ENCODE measurements at places on chromosomes 11 and 22. TPM values are rescaled to one million over a fixed set of nuclear protein-coding genes. Genes with fewer than 3 reads are reported as not detected.

The RBM7 gene
- total RNA-seq: 20.2 TPM

The FADD gene
- 19.6 TPM for total RNA-seq

The MMP13 gene
- total RNA-seq: not detected

The ACAT1 gene
- 27.7 TPM for total RNA-seq

The LMNTD2 gene
- 3.0 TPM for total RNA-seq

The RAG1 gene
- total RNA-seq: 0.12 TPM

The DSCAML1 gene
- not detected for total RNA-seq

The OAF gene
- total RNA-seq: 9.0 TPM

The NCAM1 gene
- 0.60 TPM for total RNA-seq

The MS4A6E gene
- not detected for total RNA-seq

The MAP6 gene
- 0.32 TPM for total RNA-seq

The NPTXR gene
- total RNA-seq: 0.44 TPM

The MIAT gene
- 1.1 TPM for total RNA-seq

The C11orf16 gene
- not detected for total RNA-seq

The KCNE3 gene
- total RNA-seq: 2.5 TPM

GRCh38 chr11:3137486-3138177 is 27.5 kb downstream of the OSBPL5 start:
- ATAC-seq: no peak

- ATAC-seq: peak; percentile 21
Measured at GRCh38 chr11:95241681-95242081, 10.7 kb upstream of the SESN3 start.

GRCh38 chr22:46546466-46547178 is 9.2 kb upstream of the CELSR1 start:
- peak; percentile 3 for ATAC-seq

DNA sequence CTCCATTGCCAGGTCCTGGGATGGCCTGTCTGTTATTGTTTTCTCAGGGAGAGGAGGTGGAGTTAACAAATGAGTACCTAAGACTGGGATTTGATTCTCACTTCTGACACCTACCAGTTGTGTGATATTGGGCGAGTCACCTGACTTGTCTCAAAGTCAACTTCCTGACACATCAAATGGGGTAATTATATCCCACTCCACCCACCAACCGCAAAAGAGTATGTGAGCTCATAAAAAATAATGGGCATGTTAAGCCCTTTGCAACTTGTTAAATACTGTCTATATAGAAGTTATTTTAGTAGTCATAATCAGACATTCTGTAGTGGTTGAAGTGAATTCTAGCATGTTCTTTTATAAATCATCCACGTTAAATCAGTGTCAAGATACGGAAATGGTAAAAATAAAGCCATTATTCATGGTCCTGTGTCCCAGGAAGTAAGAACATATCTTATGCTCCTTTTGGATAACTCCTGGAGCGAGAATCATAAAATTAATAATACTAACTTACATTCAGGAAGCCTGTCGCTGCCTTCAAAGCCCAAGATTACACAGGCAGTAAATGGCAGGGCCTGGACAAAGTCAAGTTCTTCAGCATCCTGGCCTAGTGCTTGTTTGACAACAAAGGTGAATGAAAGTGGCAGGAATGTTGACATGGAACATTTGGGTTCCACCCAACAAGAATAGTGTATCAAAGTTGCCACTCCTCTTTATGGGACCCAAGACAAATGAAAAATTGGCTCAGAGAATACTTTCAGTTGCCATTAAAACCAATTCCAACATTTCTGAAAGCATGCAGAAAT is 54.3 kb downstream of the SYTL2 start:
- no peak for ATAC-seq

GRCh38 chr11:416757-417621 is 2.2 kb upstream of the SIGIRR start:
- ATAC-seq: peak; percentile 52

GRCh38 chr11:93766504-93766903 is 17.6 kb upstream of the MED17 start:
- no peak for ATAC-seq

DNA sequence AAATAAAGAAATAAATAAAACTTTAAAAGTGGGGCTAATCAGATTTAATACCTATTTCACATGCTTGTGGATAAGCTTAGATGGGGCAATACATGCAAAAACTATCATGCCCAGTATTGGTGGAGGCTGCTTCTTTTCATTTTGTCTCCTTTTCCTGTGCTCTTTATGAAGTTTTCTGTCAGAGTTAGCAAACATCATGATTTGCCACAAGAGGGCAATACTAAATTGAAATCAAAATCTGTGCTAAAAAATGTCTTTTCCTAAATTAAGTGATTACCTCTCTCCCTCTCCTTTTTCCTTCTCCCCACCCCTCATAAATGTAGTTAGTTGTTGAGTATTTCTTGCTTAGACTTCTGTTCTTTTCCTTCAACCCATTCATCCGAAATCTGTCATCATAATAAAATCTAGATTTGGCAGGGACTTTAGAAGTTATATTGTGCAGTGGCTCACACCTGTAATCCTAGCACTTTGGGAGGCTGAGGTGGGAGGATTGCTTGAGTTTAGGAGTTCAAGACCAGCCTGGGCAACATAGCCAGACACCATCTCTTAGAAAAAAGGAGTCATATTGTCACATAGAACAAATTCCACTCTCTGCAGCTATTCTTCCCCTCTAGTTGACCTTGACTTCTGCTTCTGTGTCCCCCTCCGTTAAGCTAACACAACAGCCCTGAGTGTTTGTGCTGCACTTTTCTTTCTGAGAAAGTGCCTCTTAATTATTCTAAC is 4.7 kb upstream of the ARHGAP42 start:
- ATAC-seq: no peak

GRCh38 chr22:46051646-46052045 is 74.7 kb upstream of the WNT7B start:
- ATAC-seq: no peak

DNA sequence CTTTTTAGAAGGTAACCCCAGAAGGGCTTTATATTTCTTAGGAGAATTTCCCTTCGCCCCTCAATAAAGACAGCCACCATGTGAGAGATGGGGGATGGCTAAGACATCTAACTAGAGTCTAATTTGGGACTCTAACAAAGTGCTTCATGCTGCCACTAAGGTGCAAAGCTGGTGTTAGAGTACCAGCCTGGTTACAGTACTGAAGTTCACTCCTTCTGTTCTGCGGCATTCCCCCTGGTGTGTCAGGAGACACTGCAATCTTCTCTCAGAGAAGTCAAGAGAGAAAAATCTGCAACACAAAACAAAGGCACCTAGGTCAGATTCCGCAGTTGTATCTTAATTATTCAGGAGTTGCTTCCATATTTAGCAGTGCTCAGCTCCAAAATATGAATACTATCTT is 603.0 kb upstream of the CADM1 start:
- ATAC-seq: no peak

- no peak for ATAC-seq
Measured at GRCh38 chr22:33952776-33953175, 32.5 kb upstream of the LARGE1 start.

DNA sequence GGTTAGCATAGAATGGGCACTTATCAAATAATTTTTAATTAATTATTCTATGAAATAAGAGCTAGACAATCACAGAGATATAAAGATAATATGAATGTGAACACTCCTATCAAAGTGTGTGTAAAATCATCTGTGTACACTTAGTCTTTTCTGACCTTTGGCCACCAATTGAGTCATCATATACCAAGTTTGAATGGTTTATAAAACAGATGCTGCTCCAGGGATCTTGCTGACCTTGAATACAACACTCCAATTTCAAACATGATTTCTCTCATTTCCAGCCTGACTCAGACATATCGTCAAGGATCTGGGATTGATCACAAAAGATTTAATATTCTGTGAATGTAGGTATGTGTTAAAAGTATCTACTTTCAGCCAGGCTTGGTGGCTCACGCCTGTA is 2.9 kb upstream of the OR51V1 start:
- ATAC-seq: no peak

DNA sequence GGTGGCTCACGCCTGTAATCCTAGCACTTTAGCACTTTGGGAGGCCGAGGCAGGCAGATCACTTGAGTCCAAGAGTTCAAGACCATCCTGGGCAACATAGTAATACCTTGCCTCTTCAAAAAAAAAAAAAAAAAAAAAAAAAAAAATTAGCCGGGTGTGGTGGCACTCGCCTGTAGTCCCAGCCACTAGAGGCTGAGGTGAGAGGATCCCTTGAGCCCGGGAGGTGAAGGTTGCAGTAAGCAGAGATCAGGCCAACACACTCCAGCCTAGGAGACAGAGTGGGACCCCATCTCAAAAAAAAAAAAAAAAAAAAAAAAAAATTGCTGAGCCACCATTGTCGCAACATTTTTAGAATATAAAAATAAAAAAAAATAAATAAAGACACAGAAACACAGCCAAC is 7.6 kb downstream of the CKAP5 start:
- ATAC-seq: no peak

- ATAC-seq: no peak
Measured at GRCh38 chr22:23700706-23701105, 9.9 kb downstream of the RGL4 start.

- no peak for ATAC-seq
Measured at GRCh38 chr11:133844217-133844616, 1.1 kb downstream of the SPATA19 start.

DNA sequence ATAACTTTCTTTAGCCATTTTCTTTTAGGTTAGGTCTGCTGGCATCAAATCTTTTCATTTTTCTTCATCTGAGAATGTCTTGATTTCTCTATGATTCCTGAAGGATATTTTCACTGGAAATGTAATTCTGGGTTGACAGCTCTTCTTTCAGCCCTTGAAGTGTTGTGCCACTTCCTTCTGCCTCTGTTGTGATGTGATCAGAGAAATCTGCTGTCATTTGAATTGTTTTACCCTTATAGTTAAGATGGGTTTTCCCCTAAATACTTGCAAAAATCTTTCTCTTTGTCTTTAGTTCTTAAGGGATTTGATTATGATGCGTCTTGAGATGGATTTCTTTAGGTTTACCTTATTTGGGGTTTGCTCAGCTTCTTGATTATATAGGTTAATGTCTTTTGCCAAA is 23.0 kb downstream of the USP47 start:
- no peak for ATAC-seq

DNA sequence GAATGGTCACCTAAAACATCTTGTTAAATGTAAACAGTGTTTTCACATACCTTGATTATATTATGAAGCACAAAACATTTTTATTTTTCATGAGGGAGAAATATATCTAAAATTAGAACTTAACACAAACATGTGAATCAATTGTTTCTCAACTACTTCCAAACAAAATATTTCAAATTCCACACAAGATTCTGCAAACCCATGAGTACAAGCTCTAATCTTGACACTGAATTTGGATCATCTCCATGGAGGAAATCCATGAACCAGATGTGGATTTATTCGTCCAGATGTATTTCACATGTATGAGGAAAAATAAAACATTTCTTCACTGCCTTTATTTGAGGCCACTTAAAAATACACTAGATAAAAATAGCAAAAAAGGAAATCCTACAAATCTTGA is 184.2 kb downstream of the SBF2 start:
- ATAC-seq: no peak

GRCh38 chr11:131546218-131546895 is 175.9 kb downstream of the NTM start:
- no peak for ATAC-seq

- ATAC-seq: peak; percentile 60
Measured at GRCh38 chr11:93740730-93741093, 583 bp downstream of the TAF1D start.
